ENCODE measurements at places on chromosomes 6 and 20.

DNA sequence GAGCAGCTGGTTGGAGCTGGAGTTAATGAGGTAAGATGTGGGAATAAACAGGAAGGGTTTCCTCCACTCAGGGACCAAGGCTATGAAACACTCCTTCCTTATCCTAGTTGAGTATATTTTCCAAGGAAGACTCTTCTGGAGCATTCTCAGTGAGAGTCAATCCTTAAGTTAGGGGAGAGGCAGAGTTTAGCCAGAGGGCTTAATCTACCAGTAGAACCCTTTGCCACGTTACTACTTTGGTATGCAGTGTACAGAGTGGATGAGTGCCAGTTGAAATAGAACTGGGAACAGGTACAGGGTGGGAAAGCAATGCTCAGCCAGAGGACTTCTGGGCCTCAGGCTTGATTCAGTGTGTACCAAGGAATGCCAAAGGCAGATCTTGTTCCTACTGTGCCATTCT is 114.3 kb downstream of the UBE3D start:
- DNase-seq: no peak

- no peak for DNase-seq
Measured at GRCh38 chr20:23047001-23047737, 2.3 kb downstream of the THBD start.

DNA sequence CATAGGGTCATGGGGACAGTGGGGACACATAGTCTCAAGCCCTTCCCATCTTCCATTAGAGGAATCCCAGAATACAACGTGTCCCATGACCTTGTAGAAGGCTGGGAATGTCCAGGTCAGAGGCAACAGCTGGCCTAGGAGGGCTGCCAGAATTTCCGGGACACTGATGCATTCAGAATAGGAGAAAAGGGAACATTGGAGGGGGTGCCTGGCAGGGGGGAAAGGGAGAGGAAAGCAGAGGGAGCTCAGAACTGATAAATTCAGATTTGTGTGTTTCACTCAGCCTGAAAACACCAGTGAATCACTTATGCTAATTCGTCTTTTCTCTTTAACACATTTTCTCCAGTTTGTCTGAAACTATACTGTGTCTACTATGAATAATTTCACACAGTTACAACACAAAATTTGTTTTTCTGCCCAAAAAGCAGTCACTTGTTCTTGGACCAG is 35.5 kb upstream of the BMP2 start:
- no peak for DNase-seq

GRCh38 chr20:57474205-57474604 is 50.7 kb downstream of the CTCFL start:
- DNase-seq: no peak

Measured in stimulated activated CD4-positive, alpha-beta T cell treated with anti-CD3 and anti-CD28 coated beads, TNF-alpha, amount 100 ng/mL, for 4 hours (primary cell).